ENCODE measurements at places on chromosomes 16 and 17.

DNA sequence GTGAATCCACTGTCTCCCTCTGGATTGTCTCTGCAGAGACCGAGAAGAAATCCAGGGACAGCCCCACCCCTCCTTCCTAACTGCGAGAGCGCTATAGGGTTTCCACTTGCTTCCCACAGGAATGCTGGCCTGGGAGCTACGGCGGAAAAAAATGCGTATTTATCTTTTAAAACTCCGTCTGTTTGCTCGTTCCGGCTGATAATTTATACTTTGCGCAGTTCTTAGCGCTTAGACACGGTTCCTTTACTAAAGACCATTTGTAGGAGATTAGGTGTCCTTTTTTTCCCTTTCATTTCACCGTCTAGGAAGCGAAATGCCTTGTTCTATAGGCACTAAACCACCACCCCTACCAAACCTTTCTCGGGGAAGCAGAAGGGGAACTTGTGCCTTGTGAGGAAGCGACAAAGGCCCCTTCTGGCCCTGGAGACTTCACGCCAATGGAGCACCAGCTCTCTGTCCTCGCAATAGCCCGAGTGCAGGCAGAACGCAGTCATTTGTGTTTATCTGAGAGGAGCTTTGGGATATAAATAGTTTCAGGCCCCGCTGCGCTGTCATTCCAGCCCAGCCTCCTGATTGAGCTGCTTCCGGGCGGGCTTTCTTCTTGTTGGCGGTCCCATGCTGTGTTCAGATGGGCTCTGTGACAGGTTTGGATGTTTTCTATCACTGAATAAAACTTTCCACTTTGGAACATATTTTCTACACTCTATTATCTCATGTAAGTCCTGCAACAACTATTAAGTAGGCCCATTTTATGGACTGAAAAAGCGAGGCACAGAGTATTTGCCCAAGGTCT, 791 bp upstream of the SUPT4H1 start:
- no peak for DNase-seq

DNA sequence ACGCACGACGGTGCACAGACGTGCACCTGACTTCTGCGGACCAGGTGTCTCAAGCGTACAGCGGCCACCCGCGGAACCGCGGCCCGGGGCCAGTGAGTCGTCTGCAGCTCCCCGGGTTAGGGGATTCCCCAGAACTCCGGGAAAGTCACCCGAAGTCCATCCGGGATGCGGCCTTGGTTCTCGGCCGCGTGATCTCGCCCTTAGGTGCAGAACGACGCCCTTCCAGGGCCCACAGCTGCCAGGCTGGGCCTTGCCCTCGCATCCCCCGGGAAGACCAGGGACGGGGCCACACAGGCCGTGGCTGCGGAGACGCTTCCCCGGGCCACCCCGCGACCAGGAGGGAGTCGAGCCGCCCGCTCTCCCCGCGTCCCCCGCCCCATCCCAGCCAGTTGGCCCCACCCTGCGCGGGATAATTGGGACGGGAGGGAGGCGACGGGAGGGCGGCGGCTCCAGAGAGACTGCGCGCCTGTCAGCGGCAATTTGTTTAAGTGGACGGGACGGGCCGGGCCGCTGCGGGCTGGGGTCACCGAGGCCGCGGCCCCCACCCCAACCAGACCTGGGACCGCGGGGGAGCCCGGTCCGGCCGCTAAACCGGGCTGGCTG, 3.6 kb upstream of the TBX2 start:
- DNase-seq, result no peak

- DNase-seq, result no peak
Measured at GRCh38 chr17:48043176-48043575, 5.0 kb upstream of the NFE2L1 start.

- no peak for DNase-seq
Measured at GRCh38 chr16:84768061-84768807, 51.6 kb upstream of the CRISPLD2 start.

DNA sequence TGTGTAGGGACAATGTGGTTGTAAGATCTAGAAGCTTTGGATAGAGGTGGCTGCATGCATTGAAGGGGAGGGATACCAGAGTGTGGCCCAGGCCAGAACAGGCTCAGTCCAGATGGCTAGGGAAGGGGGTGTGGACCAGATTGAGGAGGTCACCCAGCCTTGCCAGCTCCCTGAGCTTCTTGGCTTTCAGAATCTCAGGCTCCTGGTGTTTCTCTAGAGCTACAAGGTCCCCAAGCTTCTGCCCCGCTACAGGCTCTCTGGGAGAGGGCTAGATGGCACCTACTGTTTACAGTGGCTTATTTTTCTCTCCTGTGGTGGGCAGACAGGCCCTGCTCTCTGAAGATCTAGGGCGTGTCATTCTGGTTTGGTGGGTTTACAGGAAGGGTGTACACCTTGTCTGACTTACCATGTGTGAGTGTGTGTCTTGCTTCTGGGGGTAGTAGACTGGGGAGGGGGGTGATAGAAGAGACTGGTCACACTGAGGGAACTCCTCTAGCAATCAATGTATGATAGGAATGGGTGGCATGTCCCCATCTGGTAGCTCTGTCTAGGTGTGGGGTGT, 1.1 kb downstream of the RARA start:
- DNase-seq, result no peak

GRCh38 chr17:73561111-73561510, 83.1 kb downstream of the SDK2 start:
- no peak for DNase-seq

DNA sequence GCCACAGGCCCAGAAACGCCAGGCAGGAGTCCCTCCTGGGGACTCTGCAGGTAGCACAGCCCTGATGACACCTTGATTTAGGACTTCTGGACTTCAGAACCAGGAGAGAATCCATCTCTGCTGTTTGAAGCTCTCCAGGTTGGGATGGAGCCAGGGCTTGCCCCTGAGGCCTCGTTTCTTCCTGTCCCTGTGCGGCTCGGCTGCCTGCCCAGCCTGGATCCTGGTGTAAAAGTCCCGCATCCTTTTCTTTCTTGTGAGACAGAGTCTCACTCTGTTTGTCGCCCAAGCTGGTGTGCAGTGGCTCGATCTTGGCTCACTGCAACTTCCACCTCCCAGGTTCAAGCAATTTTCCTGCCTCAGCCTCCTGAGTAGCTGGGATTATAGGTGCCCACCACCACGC, 17.9 kb upstream of the CBX4 start:
- no peak for DNase-seq

DNA sequence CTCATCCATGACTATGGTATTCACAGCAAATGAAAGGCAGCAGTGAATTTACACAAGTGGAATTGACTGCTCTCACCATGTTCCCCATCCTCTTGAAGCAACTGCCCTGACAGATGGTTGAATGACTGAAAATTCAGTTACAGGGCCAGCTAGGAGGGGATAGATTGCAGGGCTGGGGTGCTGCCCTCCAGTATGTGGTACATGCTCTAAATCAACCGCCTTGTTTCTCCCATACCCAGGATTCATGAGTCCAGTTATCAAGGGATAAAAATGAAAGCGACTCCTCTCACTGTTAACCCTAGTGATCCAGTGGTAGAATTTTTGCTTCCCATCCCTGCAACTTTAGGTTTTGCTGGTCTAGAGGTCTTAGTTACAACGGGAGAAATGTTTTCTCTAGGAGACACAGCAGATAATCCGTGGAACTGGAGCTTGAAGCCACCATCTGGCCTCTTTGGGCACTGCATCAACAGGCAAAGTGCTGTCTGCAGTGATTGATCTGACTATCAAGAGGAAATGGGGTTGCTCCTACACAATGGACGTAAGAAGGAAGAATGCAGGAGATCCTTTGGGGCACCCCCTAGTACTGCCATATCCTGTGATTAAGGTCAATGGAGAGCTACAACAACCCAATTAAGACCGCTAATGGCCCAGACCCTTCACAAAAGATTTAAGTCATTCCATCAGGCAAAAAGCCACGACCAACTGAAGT, 32.0 kb downstream of the SCPEP1 start:
- DNase-seq, result no peak

GRCh38 chr16:88649924-88650748, 717 bp downstream of the CYBA start:
- no peak for DNase-seq

DNA sequence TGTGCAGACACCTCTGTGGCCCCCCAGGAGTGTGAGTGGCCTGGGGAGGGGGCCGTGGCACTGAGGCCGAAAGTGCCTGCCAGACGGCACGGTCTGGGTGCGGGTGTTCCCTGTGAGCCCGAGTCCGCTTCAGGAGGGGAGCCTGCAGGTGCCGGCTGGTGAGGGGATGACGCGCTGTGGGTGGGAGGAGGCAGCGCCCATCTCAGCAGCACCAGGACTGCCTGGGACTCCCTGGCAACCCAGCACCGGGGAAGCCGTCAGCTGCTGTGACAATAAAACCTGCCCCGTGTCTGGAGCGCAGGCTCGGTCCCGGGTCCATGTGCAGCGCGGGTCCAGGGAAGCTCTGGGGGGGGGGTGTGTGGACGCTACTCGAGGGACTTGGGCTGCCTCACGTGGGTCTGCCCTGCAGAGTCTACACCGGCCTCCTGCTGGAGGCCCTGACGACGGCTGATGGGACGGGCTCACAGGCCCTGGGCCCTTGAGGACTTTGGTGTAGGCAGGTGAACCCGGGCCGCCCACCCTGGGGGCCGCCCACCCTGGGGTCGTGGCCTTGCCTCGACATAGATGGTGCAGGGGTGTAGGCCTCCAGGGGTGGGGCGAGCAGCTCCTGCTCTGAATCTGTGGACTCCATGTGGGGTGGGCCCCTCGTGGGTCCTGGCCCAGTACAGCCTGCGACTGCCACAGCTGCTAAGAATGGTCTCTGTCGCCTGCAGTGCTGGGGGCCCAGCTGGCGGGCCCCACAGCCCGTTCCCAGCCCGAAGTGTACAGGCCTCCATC, 5.9 kb upstream of the RAB40C start:
- DNase-seq, result no peak

- DNase-seq, result no peak
Measured at GRCh38 chr16:49537924-49538459, 164.4 kb downstream of the C16orf78 start.

DNA sequence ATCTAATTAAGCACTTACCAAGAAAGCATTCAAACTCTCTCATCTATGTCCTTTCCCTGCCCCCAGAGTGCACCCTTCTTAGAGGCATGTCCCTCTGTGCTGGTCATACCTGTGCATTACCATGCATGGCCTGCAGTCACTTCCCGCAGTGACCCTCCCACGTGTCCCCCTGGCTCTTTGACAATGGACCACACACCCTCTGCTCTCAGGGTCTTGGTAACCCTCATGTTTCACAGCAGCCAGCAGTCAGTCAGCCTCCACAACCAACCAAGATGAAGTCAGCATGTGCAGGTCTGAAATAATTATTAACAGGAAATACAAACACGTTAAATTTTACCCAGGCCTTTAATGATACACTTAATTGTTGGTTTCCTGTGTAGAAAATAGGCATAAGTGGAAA, 10.1 kb downstream of the KRT33A start:
- DNase-seq, result no peak

DNA sequence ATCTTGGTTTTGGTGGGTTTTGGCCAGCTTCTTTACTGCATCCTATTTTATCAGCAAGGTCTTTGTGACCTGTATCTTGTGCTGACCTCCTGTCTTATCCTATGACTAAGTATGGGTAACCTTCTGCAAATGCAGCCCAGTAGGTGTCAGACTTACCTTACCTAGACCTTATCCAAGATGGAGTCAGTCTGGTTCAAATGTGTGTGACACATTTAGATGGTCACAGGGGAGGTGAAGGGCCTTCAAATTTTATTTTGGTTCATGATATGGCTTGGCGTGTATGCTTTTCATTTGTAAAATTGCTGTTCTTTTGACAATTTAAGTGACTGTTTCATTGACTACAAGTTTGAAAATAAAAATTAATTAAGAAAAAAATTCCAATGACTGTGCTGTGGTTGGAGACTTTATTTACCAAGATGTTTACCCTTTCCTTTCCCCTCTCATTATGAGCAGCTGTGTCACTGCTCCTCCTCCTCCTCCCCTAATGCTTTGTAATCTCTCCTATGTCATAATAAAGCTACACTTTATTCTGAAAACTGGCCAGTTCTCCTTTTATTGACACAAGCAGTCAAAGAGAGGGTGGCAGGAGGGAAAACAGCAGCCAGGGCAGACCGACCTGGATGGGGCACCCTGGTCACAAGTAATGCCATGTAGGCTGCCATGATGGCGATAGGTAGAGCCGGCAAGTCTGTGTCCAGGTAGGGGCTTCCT, 49.4 kb downstream of the TNFRSF13B start:
- DNase-seq, result no peak

DNA sequence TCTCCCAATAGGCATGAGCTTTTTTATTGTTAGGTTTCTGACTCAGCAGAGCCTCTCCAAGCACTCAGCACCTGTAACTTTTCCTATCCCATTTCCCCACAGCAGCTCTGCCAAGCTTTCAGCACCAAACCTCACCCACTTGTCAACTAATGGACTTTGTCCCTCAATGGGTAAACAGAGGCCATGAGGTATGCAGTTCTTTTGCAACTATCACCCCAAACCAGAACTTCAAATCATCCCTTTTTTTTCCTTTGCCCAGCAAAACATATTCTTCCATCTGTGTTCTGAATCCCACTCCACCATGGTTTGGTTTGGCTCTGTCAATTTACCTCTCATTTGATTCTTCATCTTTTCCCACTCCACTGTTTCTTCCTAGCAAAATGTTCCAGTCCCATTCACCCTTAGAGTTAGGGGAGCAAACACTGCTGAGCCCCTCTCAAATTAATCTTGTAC, 58.1 kb downstream of the TOX3 start:
- DNase-seq, result no peak

DNA sequence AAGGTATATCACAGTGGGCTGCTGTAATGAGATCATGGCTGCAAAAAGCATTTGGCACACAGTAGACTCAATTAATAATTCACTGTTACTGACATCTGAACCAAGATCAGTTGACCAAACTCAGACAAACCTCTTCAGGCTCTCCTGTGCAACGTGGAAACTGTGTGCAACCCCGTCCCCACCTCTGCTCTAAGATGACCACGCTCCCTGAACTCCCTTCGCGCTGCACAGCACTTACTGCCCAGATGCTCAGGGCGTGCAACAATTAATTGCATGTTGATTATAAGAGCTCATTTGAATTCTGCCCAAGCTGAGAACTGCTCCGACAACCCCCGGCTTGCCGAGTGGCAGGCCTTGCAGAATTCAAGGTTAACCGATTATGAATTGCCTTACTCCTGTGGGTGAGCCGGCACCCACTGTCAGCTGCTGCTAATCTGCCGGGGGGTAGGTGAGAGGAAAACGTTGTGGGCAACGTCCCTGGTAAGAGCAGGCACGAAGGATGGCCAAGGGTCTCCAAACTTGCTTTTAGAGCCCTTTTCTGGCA, 1.3 kb upstream of the GSG1L start:
- no peak for DNase-seq

- DNase-seq, result no peak
Measured at GRCh38 chr16:63769211-63769610, 1352.7 kb downstream of the CDH11 start.

DNA sequence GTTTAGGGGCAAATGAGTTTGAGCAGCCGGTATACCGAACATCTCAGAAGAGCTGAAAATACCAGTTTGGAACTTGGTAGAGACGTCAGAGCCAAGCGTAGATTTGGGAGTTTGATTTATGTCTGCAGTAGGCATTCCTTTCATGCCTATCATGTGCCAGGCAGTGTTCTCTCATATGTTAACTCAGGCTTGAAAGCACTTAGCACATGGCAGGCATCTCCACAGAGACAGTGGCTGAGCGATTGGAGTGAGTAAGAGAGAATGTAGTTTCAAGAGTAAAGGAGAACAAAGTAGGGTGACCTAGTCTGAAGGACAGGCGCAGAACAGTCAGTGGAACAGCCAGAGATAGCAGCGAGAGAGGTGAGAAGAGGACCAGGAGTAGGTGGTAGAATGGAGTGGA, 207.0 kb downstream of the FTO start:
- DNase-seq, result no peak

Measured in activated CD8-positive, alpha-beta memory T cell treated with anti-CD3 and anti-CD28 coated beads for 1 hour (primary cell).